NCI-H748 treated with DMSO at 0.1 percent for 48 hours (cell line): ENCODE measurements at places on chromosomes 1 and 21.
A peak's percentile ranks its signal among the peaks of the same experiment; 100 is the strongest.

- no peak for DNase-seq
Measured at GRCh38 chr1:70044832-70045231, 160.5 kb downstream of the LRRC40 start.

DNA sequence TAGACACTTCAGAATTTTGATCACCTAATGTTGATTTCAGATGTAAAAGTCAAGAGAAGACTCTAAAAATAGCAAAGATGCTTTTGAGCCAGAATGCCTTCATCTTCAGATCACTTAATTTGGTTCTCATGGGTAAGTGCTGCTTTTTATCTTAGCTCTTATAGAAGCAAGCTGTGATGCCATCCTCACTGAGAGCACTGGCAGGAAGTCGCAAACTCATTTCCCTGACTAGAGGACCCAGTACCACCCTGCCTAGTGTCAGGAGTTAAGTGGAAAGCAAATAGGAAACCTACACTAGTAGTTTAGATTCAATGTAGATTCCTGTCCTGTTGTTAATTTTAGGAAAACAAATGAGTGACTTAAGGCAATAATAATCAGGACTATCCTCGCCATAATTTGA is 12.1 kb downstream of the IFNAR2 start:
- DNase-seq, result no peak

GRCh38 chr1:67700692-67701410 is 15.8 kb downstream of the GADD45A start:
- DNase-seq, result peak; percentile 28

- DNase-seq, result no peak
Measured at GRCh38 chr1:150021191-150021694, 10.7 kb upstream of the OTUD7B start.

GRCh38 chr1:225931270-225932136 is 7.5 kb upstream of the PYCR2 start:
- no peak for DNase-seq

- DNase-seq, result no peak
Measured at GRCh38 chr1:15684468-15685291, 560 bp downstream of the PLEKHM2 start.

GRCh38 chr1:8152731-8153702 is 126.9 kb upstream of the ERRFI1 start:
- DNase-seq, result no peak

- DNase-seq, result no peak
Measured at GRCh38 chr1:192967901-192968300, 91.3 kb downstream of the UCHL5 start.

- DNase-seq, result no peak
Measured at GRCh38 chr1:221998186-221998612, 256.3 kb upstream of the DUSP10 start.

- DNase-seq, result no peak
Measured at GRCh38 chr1:188582911-188583532, 1754.3 kb downstream of the PLA2G4A start.

DNA sequence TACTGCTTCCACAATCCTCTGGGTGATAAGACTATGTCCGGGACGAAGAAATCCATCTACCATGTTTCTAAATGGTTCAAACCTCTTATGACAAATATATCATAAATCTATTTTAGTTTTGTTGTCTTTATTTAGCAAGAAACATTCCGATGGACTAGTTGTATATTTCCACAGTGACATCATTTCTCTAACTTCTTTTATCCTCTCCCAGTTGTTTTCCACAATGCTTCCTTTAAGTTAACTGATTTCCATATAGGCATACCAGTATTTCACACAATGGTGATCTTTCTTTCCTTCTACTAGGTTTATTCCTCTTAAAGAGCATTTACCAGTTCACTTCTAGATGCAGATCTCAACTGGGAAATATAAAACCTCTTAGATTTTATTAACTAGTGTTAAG is 44.8 kb downstream of the USP1 start:
- DNase-seq, result no peak

- DNase-seq, result no peak
Measured at GRCh38 chr1:45443580-45444446, 47.1 kb downstream of the TESK2 start.

- no peak for DNase-seq
Measured at GRCh38 chr1:110223127-110223526, 13.0 kb downstream of the KCNC4 start.

DNA sequence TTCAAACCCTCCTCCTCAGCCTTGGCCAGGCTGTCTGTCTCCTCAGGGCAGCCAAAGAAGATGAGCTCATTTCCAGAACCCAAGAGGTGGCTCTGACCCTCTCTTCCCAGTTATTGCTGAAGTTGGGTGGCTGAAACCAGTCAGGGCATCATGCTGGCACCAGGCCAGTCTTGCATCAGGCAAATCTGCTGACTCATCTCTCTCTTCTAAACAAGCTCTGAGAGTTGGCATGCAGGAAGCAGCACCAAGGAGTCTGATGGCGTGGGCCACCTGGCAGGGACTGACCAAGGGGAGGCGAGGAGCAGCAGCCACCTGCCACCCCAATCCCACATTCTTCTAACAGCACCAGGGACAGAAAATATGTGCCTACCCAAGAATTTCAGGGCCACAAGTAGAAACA is 104.8 kb upstream of the ATP1A1 start:
- peak; percentile 4 for DNase-seq
